ENCODE measurements at places on chromosomes 16 and 17.
A peak's percentile ranks its signal among the peaks of the same experiment; 100 is the strongest.

- no peak for DNase-seq
Measured at GRCh38 chr17:14101976-14102375, 32.7 kb downstream of the COX10 start.

GRCh38 chr16:57735755-57736418, at the start of gene KATNB1:
Gene KATNB1 (plus strand): TSS chr16:57735770. CDS start chr16:57737244, 1,474 bp downstream.
- no peak for DNase-seq

GRCh38 chr17:6868582-6868981, 37.1 kb upstream of the TEKT1 start:
- no peak for DNase-seq

DNA sequence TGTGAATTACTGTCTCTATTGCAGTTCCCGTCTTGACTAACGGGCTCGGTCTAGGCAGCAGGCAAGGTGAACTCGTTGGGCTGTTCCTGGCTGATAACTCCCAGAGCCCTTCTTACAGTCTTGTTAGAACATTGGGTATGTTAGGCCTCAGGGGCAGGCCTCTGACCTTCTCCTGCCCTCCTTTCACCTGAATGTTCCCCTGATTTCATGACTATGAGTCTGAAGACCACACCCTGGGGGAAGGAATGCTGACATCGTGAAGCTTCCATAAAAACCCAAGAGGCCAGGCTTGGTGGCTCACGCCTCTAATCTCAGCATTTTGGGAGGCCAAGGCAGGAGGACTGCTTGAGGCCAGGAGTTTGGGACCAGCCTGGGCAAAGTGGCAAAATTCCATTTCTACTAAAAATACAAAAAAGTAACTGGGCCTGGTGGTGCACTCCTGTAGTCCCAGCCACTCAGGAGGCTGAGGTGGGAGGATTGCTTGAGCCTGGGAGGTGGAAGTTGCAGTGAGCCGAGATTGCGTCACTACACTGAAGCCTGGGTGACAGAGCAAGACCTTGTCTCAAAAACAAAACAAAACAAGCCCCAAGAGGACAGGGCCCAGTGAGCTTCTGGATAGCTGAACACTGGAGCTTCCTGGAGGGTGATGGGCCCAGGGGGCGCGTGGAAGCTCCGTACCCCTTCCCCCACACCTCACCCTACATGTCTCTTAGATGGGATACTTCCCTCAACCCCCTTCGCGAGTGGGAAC, 47.8 kb upstream of the FBXO47 start:
- DNase-seq, result no peak

- DNase-seq, result no peak
Measured at GRCh38 chr16:75089486-75090202, 26.9 kb downstream of the LDHD start.

- no peak for DNase-seq
Measured at GRCh38 chr17:563616-564015, 151.0 kb downstream of the VPS53 start.

DNA sequence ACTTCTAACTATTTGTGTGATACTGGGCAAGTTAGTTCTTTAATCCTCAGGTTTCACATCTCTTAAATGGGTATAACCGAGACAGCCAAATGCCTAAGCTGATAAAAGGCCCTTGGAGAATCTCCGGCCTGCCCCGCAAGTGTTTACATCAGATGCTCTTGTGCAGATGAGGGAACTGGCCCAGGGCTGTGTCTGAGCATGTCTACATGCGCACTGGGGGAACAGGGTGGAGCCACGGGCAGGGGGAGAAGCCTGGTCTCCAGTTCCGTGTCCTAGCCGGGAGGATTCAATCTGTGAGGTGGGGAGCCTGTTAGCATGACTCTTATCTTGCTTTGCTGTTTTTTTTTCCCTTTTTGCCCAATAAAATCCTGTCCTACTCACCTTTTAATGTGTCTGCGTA, 222.9 kb downstream of the CDH8 start:
- DNase-seq, result no peak

DNA sequence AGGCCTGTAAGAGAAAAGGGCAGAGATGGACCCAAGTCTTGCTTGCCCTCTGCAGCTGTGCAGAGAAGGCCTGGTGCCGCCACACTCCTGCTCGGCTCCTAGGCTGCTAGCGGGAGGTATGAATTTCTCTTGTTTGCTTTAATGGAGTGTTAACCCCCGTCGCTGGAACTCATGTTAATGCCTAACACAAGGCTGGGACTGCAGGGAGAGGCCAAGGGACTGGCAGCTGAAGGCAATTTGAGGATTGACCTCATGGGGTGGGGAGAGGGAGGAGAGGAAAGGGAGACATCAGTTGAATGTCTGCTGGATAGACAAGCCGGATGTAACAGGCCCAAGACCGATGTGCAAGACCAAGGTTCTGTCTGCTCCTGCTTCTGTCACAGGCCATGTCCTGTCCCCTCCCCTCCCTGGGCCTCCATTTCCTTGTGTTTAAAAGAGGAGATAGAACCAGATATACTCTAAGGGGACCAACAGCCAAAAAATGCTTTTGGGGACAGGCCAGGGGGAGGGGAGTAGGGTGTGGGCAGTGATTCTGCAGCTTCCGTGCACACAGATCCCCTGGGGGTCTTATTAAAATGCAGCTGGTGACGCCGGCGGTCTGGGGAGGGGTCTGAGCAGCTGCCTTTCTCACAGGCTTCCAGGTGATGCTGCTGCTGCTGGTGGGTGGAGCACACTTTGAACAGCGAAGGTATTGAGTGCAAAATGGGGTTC, 46.7 kb upstream of the TBX2 start:
- no peak for DNase-seq

GRCh38 chr16:88468275-88469129, 15.4 kb downstream of the ZFPM1 start:
- no peak for DNase-seq

DNA sequence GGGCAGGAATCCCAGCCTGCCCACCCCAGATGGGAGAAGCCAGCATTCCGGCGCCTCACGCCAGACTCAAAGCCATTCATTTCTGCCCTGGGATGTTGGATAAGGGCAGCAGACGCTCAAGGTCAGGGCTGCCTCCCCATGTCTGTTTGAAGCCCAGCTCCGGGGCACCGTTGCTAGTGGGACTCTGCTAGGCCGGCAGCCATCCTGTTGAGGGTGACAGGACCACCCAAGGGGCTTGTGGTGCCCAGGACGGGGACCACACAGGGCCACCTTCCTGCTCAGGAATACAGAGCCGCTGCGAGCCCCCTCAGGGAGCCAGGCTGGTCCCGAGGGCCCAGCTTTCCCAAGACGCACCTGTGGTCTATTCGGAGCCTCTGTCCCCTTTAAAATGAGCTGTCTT, 101.7 kb upstream of the CREBBP start:
- DNase-seq, result no peak

DNA sequence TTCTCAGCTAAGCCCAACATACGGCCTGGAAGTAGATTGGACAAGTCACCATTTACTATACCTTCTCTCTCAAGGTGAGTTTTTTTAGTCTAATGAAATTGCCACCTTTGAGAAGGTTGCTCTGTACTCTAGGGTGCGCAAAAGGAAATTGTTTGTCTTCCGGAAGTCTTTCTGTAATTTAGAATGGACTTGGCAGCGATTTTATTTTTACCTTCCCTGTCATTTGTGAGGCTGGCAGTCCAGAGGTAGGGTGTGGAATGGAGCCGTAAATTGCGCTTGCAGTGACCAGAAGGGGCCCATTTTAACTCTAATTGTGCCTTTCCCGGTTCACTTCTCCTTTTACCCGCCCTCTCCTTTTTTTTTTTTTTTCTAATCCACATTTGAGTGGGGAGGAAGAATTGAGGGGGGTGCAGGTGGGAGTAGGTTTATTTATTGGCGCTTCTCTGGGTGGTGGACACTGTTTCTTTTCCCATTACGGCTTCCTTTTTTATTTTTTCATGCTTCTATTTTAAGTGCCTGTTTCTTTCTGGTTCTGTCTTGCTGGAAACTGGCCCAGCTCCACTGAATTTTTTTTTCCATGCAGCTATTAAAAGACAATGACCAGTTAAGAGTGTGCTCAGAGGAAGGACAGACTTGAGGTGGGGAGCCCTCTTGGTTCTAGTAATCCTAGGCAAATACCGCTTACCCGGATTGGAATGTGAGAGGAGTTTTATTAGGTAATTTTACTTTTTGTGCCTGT, 89.7 kb upstream of the CLEC18A start:
- DNase-seq, result no peak

DNA sequence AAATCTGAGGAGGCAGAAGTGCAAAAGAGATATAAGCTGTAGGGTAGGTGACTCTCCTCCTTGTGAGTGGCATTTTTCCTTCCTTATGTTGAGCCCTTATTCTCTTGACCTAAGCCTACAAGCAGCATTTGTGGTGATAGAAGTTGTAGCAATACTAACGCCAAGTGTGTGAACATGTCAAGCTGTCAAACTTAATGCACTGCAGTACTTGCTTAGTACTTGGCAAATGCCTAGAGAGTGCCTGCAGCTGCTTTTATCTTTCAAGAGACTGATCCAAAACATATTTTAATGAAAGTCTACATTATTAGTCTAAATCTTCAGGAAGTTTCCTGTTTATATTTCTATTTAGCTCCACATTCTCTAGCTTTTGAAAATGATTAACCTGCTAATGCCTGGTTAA, 83.2 kb downstream of the CNTNAP4 start:
- DNase-seq, result no peak

- DNase-seq, result no peak
Measured at GRCh38 chr16:759110-759910, 1.2 kb upstream of the MSLN start.

DNA sequence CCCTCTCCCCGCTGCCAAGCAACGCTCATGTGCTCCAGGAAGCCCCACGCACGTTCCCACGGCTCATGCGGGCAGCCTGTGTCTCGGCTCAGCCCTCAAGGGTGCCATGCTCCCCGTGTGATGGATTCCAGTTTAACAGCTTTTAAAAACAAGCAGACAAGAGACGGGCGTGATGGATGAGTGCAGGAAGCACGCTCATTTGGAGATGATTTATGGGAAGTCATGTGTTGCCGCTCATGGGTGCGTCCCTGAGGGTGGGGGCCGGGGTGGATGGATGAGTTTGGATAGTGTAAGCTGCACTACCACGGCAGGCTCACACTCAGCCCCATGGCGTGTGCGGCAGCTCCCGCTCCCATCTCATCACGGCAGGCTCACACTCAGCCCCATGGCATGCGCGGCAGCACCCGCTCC, 132.8 kb downstream of the RBFOX3 start:
- DNase-seq, result no peak

DNA sequence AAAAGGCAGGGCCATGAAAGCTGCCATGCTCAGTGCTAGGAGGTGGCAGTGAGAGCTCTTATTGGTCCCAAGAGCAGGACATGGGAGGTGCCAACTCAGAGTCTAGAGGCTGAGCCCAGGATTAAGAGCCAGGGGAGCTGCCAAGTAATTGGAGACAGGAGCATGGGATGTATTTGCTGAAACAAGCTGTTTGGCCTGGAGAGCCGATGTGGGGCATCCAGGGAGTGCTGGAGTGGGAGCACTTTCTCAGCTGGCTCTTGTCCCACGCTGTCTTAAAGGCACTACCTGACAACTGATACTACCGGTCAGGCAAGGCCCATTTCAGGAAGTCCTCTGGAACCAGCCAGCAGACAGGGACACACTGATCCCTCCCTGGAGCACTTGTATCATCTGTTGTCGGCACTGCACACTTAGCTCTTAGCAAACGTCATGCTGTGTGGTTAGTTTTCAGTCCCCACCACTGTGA, 19.3 kb downstream of the ANKFN1 start:
- DNase-seq, result no peak

DNA sequence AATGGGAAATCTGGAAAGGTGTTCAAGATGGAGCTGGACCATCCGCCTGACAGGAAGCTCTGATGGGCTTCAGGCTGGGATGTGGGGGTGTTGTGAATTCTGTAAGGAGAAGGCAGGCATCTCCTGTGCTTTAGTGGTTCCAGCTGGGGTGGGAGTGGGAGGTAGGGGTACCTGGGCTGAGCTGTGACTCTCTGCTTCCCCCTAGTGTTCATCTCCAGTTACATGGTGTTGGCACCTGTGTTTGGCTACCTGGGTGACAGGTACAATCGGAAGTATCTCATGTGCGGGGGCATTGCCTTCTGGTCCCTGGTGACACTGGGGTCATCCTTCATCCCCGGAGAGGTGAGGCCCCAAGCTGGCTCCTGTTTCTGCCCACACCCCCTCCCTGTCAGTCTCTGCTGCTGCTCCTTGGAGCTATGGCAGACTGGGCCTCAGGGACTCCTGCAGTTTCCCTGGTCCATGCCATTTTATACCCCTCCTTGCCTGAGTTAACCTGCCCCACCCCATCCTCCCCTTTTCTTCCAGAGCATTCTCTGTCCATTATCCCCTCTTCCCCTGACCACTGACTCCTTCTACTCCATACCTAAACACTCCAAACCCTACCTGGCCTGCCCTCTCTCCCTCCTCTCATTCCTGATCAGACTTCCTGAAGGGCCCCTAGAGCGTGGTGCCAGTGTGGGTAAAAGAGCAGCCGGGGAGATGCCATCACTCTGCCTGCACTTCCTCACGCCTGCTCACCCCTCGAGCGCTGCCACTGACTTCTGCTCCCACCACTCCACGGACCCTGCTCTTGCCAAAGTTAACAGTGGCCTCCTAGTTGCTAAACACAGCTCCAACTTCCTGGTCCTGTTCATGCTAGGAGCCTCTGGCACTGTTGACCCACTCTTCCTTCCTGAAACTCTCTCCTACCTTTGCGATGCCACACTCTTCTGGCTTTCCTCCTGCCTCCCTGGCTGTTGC, 3.4 kb downstream of the SPNS1 start:
- peak; percentile 45 for DNase-seq

DNA sequence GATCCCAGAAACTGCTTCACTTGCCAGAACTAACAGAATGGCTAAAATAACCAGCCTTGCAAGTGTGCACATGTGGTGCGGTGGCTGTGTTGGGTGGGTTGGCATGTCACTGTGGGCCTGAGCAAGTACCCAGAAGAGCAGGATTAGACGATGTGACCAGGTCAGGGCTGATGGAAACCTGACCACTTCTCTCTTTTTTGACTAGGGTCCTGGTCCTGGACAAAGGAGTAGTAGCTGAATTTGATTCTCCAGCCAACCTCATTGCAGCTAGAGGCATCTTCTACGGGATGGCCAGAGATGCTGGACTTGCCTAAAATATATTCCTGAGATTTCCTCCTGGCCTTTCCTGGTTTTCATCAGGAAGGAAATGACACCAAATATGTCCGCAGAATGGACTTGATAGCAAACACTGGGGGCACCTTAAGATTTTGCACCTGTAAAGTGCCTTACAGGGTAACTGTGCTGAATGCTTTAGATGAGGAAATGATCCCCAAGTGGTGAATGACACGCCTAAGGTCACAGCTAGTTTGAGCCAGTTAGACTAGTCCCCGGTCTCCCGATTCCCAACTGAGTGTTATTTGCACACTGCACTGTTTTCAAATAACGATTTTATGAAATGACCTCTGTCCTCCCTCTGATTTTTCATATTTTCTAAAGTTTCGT, 16.7 kb downstream of the ANKRD40 start:
- DNase-seq, result no peak

DNA sequence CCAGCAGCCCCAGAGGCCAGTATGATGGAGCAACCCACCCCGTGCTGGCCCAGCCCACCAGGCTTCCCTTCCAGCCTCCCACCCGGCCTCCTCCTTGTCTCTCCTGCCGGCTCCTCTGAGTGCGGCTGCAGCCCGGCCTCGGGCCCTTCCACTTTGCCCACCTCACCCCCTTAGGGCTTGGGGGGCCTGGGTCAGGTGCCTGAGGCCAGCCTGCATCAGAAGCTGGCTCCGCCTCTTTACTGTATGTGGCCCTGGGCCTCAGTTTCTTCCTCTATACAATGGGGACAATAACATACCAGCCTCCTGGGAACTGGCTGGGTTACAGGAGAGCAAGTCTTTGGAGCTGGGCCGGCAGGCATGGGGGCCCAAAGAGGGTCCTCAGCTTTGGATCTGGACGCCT, 221.1 kb upstream of the CIBAR2 start:
- DNase-seq, result no peak

Data from CD4-positive, alpha-beta T cell treated with Interleukin-15 for 4 hours (primary cell).